NCI-H1105 treated with DMSO at 0.1 percent for 48 hours (cell line): ENCODE measurements at places on chromosomes 6 and 20.

DNA sequence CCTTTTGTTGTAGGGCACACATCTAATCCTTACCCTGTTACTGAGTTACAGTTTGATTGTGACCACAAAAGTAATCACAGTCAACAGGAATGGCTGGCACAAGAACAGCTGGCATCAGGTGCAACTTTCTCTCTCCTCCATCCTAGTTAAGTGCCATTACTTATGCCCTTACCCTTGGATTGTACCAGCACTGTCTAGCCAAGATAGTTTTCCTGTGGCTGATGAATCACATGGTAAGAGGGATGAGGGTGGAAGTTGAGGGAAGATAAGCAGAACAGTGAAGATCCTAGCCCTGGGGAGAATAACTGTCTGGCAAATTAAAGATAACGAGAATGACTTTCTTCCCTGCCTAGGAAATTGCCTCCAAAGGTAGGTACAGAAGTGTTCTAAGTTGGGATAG, 42.0 kb downstream of the RNF217 start:
- peak; percentile 18 for DNase-seq

DNA sequence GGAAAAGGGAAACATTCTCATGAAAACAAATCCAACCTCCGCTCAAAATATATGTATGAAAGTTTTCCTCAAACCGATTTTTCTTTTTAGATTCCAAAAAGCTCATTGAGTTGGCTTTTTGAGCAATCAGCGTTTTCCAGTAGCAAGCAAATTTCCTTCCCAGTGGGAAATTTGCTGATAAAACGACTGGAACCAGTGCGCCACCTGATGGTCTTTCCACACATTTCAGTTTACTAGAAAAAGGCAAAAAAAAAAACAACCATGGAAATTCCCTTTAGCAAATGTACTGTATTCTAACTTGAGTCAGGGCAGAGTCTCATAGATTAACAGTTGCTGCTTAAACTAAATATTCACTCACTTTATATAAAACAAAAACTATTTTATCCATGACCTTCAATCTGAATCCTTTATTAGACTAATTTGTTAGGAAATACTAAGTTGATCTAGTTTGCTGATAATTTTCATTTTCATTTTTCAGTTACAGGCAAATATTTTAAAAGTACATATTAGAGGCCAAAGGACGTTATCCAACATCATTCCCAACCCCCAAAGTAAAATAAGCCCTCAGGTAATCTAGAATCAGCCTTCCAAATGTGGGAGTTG, 271.5 kb downstream of the FOXA2 start:
- DNase-seq = peak; percentile 62

DNA sequence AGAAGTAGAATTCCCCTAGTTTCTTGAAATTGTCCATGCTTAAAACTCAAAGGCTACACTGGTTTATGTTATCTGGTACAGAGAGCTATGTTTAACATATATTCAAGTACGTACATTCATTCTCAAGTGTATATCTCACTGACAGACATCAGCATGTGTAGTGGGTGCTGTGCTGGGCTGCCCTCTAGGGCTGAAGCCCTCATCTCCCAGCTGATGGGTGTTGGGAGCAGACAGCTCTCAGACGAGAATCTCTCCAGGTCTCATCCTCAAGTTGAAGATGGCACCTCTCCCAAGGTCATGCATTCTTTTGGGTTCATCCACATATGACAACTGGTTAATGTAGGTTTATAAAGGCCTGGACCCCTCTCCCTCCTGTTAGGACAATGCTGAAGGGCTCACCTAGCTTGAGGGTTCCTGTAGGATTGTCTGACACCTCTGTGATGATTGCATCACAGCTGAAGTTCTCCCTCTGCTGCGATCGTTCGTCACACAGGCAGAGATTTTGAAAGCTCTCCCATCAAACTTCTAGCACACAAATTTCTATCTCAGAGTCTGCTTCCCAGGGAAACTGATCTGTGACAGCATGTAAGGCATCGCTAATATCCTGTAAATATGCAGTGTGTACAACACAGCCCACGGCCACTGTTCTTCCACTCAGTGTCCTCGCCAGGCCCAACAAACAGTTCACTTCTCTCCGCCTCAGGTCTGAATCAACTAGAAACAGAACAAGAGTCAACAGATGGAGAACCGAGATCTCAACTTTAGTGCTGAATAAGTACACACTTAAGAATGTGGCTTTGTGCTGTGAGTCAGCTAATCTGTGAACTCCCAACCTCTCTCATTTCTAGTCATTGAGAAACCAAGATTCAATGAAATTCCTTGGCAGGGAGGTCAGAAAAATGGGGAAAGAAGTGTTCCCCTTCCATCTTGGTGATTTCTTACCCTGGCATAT, 43.2 kb downstream of the PREP start:
- DNase-seq = no peak

DNA sequence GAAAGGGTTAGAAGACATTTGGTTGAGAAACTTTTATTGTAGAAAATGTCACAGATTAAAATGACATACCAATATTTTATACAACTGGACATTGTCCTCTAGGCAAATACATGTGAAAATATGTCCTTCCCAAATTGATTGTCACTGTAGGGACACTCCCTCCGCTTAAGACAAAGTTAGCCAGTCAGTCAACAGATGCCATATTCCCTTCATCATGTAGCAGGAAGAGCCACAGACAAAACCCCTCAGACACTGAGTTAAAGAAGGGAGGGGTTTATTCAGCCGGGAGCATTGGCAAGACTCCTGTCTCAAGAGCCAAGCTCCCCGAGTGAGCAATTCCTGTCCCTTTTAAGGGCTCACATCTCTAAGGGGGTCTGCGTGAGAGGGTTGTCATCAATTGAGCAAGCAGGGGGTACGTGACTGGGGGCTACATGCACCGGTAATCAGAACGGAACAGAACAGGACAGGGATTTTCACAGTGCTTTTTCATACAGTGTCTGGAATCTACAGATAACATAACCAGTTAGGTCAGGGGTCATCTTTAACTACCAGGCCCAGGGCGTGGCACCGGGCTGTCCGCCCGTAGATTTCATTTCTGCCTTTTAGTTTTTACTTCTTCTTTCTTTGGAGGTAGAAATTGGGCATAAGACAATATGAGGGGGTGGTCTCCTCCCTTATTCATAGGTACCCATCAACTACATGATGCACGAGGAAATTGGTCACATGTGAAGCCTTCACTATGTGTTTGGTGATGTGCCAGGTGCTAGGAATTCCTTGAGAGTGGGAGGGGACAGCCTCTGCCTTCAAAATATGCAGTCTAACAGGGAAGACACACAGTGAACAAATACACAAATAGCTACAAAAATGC, 155.7 kb upstream of the CDYL start:
- no peak for DNase-seq

DNA sequence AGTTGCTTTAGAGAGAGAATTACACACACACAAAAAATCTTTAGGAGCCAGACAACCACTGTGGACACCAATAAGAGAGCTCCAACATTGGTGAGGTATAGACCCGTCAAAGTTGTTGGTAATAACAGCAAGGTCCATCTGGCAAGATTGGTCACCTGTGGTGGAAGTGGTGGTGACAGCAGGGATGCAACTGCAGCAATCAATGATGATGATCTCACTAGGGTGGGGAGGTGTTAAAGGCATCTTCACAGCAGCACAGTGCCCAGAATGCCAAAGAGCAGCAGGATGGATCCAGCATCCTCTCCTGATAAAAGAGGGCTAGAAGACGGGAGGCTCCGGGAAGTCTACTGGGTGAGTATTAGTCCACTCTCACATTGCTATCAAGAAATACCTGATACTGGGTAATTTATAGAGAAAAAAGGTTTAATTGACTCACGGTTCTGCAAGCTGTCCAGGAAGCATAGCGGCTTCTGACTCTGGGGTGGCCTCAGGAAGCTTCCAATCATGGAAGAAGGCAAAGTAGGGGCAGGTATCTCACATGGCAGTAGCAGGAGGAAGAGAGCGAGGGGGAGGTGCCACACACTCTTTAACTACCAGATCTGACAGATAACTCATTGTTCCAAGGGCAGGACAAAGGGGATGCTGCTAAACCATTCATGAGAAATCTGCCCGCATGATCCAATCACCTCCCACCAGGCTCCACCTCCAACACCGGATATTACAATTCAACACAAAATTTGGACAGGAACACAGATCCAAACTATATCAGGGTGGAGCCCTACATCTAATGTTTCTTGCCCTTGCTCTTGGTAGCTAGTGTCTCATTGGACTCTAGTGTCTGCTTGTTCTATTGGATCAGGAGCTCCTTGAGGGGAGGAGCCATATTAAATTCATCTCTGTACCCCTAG, 48.9 kb downstream of the KLHL31 start:
- no peak for DNase-seq

- DNase-seq = no peak
These were observed 17.3 kb downstream of the NCOA7 start for GRCh38 chr6:125808060-125808459.

GRCh38 chr6:106145741-106146227, 59.6 kb downstream of the PRDM1 start:
- no peak for DNase-seq

GRCh38 chr20:25991051-25991755, 294.6 kb upstream of the ZNF337 start:
- no peak for DNase-seq

DNA sequence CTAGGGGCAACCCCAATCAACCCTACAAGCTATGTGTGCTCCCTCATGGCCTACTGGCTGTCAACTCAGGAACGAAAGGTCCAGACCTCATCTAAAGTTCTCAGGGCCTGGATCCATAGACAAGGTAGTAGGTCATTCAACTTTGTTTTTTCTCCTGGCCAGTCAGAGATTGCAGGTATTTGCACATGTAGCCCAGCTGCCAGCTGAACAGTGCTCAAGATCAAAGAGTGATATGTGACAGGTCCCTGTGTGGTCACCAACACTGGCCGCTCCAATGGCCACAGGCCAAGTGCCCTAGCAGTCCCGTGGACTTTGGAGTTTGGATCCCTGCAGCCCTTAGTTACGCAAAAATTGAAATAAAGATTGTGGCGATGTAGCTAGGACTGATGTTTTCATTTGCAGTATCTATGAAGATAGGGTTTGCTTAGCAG, 60.6 kb upstream of the ATXN1 start:
- no peak for DNase-seq

- DNase-seq = no peak
These were observed 235.4 kb downstream of the CDC5L start for GRCh38 chr6:44622956-44623355.

DNA sequence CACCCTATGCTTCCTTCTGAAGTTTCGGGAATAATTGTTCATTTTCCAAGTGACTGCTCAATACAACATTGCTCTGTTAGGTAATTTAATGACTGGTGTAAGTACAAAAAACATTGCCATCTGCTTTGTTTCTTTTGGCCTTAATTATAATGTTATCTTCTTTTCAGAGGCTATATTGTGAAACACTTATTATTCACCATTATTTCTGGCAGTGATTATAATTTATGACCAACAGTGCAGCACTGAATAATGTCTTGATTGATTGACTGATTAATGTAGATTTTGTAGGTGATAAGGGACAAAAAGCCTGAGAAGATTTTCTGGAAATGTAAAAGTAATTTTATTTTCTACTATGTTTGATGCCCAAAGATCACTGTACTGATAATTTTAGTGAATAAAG, 377.7 kb downstream of the PLCB1 start:
- DNase-seq = peak; percentile 78

- DNase-seq = no peak
These were observed 183.9 kb downstream of the DLL1 start for GRCh38 chr6:170106906-170107525.

DNA sequence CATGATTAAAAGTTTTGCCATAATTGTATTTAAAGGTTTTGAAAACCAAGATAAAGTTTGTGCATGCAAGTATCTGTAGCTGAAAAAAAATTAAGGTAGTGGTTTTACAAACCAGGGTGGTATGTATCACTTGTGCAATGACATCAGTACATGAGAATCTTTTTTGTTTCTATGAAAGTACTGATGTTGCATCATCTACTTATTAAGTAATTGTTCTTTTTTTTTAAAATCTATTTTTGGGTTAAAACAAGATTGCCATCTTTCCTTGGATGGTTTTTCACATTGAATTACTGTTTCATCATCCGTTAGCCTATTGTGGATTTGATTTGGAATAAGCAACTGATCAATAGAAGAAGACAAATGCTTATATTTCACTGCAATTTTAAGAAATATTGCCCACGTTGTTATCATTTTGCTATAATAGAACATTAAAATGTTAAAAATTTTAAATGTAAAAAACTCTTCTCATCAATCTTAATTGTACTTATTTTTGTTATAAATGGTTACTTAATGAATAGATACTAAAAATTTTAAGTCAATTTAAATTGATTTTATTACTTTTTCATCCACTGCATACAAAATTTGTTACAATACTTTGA, 39.8 kb upstream of the TAGAP start:
- no peak for DNase-seq

DNA sequence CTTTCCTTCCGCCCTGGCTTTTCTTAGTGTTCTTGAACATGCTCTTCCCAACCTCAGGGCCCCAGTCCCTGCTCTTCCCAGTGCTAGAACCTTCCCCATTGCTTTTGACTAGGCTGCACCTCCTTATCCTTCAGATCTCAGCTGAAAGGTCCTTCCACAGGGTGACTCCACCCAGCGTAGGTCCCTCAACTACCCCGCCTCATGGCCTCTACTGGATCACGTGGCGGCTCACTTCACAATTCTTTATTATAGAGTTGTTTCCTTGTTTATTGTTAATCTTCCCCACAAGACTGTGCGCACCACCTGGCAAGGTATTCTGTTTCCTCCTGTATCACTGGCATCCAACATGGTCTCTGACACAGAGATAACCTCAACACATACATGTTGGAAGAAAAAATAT, 31.2 kb downstream of the TTLL9 start:
- no peak for DNase-seq

- no peak for DNase-seq
These were observed 1.7 kb upstream of the TMEM170B start for GRCh38 chr6:11535801-11536230.

GRCh38 chr6:137661601-137662000, 167.4 kb upstream of the OLIG3 start:
- DNase-seq = no peak

DNA sequence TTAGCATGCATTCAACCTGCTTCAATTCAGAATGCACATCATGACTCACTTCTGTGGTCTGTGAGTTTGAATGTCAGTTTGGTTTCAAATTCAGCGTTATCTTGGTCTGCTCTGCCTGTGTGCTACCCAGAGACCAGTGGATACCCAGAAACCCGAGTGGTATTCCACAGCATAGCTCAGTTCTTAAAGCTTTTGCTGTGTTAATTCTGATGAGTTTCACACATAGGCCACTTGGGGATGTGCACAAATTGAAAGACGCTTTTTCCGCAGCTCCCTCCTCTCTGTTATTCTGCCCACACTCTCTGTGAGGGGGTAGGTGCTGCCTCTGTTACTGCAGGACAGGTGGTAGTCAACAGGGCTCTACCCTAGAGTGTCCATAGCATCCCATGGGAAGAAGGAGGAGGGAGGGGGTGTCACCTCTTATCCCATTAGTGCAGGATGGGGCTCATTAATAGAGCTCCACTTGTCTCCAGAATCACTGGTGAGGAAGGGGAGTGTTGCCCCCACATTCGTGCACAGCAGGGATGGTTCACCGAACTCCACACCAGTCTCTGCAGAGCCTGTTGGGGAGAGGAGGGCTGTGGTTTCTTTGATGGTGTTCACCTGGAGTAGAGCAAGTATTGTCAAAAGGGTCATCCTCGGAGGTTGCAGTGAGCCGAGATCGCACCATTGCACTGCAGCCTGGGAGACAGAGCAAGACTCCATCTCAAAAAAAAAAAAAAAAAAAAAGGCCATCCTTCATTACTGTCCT, 29.2 kb upstream of the SDCBP2 start:
- no peak for DNase-seq
